Caco-2 (cell line): ENCODE measurements at places on chromosomes 11 and 22.

DNA sequence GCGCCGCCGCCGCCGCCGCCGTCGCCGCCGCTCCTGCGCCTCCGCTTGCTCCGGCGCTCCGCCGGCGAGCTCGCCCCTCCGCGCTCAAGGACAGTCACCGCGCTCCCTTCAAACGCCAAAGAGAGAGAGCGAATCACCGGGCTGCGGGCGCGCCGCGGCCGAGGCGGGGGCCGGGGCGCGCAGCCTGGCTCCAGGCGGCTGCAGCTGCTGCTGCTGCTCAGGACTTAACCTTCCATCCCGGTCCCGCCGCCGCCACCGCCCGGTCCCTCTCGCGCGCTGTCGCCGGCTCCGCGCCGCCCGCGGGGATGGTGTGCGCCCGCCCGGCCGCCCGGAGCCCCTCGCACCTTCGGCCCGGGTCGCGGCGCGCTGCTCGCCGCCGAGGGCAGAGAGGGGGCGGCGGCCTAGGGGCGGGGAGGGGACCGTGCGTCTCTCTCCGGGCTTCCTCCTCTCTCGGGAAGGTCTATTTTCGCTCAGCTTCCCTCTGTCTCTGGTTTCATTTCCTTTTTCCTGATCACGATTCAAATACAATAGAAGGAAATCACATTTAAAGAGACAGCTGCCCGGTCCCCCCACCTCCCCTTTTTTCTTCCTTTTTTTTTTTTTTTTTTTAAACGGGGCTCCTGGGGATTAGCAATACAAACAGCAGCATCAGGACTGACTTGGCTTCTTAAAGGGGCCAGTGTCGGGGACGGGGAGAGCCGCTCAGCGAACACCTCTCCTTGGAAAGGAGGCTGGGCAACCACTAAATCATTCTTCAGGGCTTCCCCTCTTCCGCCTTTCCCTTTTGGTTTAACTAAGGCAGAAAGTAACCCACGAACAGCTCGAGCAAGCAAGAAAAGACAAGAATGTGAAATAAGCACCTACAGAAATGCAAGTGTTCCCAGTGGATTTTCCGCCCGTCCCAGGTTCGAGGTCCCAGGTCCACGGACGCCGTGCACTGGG lies 22.1 kb downstream of the LMO2 start:
- H3K27me3 ChIP-seq: peaks cover 10% of the 10 kb centered on the region
- H3K36me3 ChIP-seq: no peaks in the 10 kb centered on the region
- H3K27ac ChIP-seq: no peak overlapping the region

GRCh38 chr11:102469196-102469821 lies 16.7 kb upstream of the TMEM123 start:
- no peak for DNase-seq
- H3K36me3 ChIP-seq: no peaks in the 10 kb centered on the region
- peak overlapping the region; percentile 63 for H3K27ac ChIP-seq
- peaks cover 36% of the 10 kb centered on the region for H3K4me1 ChIP-seq
- no peaks in the 10 kb centered on the region for H3K27me3 ChIP-seq

DNA sequence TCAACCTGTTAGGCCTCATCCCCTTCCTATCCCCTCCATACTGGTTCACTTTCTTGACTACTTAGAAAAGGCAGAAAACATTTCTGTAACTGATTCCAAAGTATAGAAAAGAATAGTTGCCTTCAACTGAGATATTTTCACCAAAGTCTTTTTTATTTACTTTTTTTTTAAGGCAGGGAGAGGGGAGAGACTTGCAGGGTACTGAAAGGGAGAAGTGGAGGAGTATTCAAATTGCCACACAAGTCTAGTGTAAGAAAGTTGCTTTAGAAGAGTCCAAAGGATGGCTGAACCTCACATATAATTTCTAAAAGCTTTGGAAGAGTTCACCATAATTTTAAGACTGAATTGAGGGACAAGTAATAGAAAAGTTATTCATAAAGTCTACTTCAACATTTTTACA lies 6.3 kb downstream of the PHF21A start:
- H3K4me3 ChIP-seq: no peak overlapping the region
- no peak for DNase-seq
- H3K27ac ChIP-seq: no peak overlapping the region
- no peaks in the 10 kb centered on the region for H3K27me3 ChIP-seq
- H3K4me1 ChIP-seq: peaks cover 6% of the 10 kb centered on the region; the same call in 1 of the 2 replicates

- peaks cover 6% of the 10 kb centered on the region; the same call in 1 of the 2 replicates for H3K4me1 ChIP-seq
- no peaks in the 10 kb centered on the region for H3K27me3 ChIP-seq
- DNase-seq: no peak
- H3K36me3 ChIP-seq: no peaks in the 10 kb centered on the region
These were observed 73.3 kb downstream of the GLYATL1 start for GRCh38 chr11:59012398-59013265.

DNA sequence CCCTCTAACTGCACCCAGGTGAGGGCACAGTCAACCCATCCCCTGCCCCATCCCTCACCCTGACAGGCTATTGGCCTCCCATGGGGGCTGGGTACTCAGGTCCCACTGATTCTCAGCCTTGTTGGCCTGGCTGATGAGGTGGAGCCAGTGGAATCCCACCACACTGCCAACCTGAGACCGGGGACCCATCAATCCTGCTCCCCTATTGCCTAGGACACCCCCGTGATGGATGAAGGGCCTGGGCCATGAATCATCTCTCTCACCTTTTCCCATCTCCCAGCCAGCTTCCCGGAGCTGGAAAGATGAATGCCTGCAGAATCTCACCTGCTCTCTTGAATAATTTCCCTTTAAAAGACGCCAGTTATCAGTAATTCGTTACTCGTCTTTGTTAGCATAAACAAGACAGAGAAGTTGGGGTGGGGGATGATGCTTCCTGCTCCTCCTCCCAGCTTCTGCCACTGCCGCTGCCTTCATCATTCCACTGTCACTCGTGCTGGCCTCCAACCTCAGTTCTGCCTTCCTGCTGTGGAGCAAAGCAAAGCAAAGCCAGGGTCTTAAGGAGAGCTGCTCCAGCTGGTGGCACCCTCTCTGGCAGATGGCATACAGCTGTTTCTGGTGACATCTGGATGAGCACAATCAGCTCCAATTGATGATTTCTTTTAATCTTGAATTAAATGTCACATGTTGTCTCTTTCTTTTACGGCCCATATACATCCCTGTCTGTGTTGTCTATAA lies 204.0 kb upstream of the NECTIN1 start:
- no peaks in the 10 kb centered on the region for H3K36me3 ChIP-seq
- no peaks in the 10 kb centered on the region for H3K27me3 ChIP-seq
- H3K27ac ChIP-seq: no peak overlapping the region
- no peak for DNase-seq

GRCh38 chr11:91199866-91200265 lies 977.0 kb upstream of the CHORDC1 start:
- H3K4me1 ChIP-seq: no peaks in the 10 kb centered on the region
- no peaks in the 10 kb centered on the region for H3K36me3 ChIP-seq
- H3K4me3 ChIP-seq: no peak overlapping the region
- H3K27me3 ChIP-seq: no peaks in the 10 kb centered on the region

- no peaks in the 10 kb centered on the region for H3K36me3 ChIP-seq
- H3K27ac ChIP-seq: peak within 1 kb of the TSS; percentile 71
- H3K27me3 ChIP-seq: 0 out of 2 replicates have a peak, but pooled peaks cover 1% of the 10 kb centered on the region
- peak within 1 kb of the TSS; percentile 56 for H3K4me3 ChIP-seq
- no peak for DNase-seq
These were observed at the start of gene JHY for GRCh38 chr11:122882189-122882856. Gene JHY, plus strand, starts transcription at chr11:122882759. Its CDS starts 3,091 bp downstream, at chr11:122885850.

GRCh38 chr11:35056391-35057093 lies 82.4 kb upstream of the CD44 start:
- H3K36me3 ChIP-seq: no peaks in the 10 kb centered on the region
- no peak overlapping the region for H3K27ac ChIP-seq
- no peaks in the 10 kb centered on the region for H3K4me1 ChIP-seq
- H3K4me3 ChIP-seq: no peak overlapping the region

GRCh38 chr11:33842236-33842915 lies 49.5 kb downstream of the LMO2 start:
- no peaks in the 10 kb centered on the region for H3K4me1 ChIP-seq
- H3K27ac ChIP-seq: no peak overlapping the region
- H3K27me3 ChIP-seq: no peaks in the 10 kb centered on the region; the same call in 1 of the 2 replicates
- H3K36me3 ChIP-seq: no peaks in the 10 kb centered on the region
- no peak for DNase-seq
- H3K4me3 ChIP-seq: no peak overlapping the region

DNA sequence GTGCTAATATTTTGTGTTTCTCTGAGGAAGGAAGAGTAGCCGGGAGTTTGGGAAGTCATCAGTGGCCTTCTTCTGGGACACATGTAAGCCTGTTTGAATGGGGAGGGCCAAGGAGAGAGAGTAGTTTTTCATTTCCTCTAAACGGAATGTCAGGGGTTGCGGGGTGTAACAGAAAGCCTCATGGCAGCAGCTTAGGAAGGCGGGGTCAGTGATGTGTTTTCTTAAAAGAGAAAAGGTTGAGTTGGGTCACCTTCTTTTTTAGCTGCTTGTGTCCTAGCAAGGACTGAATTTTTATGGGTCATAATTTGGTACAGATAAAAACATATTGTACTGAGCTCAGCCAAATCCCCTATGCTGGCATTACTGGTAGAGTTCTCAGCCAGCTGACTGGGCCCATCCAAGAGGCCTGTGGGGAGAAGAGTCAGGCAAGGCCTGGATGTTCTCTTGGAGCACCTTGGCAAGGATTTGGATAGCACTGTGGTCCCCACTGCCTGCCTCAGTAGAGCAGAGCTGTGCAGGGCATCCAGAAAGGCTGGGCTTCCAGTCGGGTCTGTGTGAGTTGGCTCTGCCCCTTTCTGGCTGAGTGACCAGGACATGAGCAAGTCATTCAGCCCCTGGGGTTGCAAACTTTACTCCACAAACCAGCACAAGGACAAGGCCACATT lies 29.4 kb upstream of the NAV2 start:
- H3K4me3 ChIP-seq: no peak overlapping the region
- no peak for DNase-seq
- no peak overlapping the region for H3K27ac ChIP-seq
- H3K36me3 ChIP-seq: no peaks in the 10 kb centered on the region

- DNase-seq: peak; percentile 74
- peaks cover 94% of the 10 kb centered on the region for H3K4me1 ChIP-seq
- H3K27ac ChIP-seq: peak overlapping the region; percentile 80
- no peaks in the 10 kb centered on the region for H3K36me3 ChIP-seq
- H3K4me3 ChIP-seq: no peak overlapping the region
- H3K27me3 ChIP-seq: no peaks in the 10 kb centered on the region
These were observed 8.2 kb downstream of the UPB1 start for GRCh38 chr22:24503137-24503842.

GRCh38 chr11:85718991-85719807 lies 33.2 kb upstream of the CCDC89 start:
- H3K27ac ChIP-seq: no peak overlapping the region
- no peaks in the 10 kb centered on the region for H3K4me1 ChIP-seq
- no peaks in the 10 kb centered on the region for H3K27me3 ChIP-seq
- peaks cover 1% of the 10 kb centered on the region; the same call in 1 of the 2 replicates for H3K36me3 ChIP-seq
- DNase-seq: no peak

DNA sequence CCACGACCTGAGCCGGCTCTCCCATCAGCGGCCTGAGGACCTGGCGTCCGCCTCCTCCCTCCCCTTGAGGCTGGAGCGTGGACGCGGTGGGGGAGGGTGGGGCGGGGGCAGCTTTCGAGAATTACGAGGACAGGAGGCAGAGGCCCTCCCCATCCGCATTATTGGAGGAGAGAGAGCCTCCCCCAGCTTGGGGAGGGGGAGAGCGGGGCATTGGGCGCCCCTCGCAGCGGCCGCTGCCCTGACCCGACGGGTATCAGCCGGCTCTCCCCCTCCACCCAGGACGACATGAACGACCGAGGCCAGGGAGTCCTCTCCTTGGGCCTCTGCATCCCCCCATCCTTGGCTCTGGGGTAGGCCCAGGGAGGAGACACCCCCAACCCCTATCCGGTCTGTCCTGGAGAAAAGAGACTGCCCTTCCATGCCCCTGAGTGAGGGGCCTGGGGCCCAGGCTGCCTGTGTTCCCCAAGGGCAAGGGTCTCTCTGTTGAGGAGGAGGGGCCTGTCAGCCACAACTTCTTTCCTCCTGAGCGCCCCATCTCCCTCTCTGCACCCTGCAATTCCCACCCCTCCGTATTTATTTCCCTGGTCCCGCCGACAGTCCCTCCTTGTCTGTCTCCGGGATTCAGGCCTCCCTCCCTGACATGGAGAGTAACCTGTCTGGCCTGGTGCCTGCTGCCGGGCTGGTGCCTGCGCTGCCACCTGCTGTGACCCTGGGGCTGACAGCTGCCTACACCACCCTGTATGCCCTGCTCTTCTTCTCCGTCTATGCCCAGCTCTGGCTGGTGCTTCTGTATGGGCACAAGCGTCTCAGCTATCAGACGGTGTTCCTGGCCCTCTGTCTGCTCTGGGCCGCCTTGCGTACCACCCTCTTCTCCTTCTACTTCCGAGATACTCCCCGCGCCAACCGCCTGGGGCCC lies 495 bp downstream of the GPR137 start:
- H3K27ac ChIP-seq: peak overlapping the region; percentile 54
- H3K27me3 ChIP-seq: no peaks in the 10 kb centered on the region
- peaks cover 5% of the 10 kb centered on the region for H3K4me1 ChIP-seq
- H3K36me3 ChIP-seq: no peaks in the 10 kb centered on the region; the same call in 1 of the 2 replicates
- peak; percentile 49 for DNase-seq

DNA sequence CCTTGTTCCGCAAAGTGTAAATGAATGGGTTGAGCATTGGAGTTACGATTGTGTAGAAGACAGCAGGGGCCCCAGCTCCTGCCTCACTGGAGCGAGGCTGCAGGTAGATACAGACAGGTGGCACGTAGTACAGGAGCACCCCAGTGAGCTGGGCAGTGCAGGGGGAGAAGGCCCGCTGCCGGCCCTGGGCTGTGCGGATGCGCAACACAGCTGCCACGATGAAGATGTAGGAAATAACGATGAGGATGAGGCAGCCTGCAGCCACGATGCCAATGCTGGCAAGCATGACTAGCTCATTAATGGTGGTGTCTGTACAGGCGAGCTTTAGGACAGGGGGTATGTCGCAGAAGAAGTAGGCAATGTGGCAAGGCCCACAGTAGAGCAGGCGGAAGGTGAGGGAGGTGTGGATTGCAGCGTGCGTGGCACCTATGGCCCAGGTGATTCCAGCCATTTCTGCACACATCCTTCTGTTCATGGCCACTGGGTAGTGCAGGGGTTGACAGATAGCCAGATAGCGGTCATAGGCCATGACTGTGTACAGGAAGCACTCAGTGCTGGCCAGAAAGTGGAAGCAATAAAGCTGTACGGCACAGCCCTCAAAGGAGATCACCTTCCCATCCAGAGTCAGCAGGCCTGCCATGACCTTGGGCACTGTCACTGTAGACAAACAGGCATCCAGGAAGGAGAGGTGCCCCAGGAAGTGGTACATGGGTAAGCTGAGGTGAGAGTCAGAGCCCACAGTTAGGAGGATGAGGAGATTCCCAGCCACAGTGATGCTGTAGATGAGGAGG lies 616 bp downstream of the OR10S1 start:
- no peaks in the 10 kb centered on the region for H3K36me3 ChIP-seq
- H3K4me1 ChIP-seq: no peaks in the 10 kb centered on the region; the same call in 1 of the 2 replicates
- no peaks in the 10 kb centered on the region for H3K27me3 ChIP-seq
- DNase-seq: no peak
- no peak overlapping the region for H3K4me3 ChIP-seq

GRCh38 chr11:45655831-45656230 lies 9.6 kb downstream of the CHST1 start:
- H3K36me3 ChIP-seq: no peaks in the 10 kb centered on the region
- H3K4me3 ChIP-seq: no peak overlapping the region
- no peaks in the 10 kb centered on the region for H3K4me1 ChIP-seq
- H3K27ac ChIP-seq: no peak overlapping the region
